Mammary epithelial cell (primary cell): ENCODE measurements at places on chromosomes 1 and 21.
A peak's percentile ranks its signal among the peaks of the same experiment; 100 is the strongest.

DNA sequence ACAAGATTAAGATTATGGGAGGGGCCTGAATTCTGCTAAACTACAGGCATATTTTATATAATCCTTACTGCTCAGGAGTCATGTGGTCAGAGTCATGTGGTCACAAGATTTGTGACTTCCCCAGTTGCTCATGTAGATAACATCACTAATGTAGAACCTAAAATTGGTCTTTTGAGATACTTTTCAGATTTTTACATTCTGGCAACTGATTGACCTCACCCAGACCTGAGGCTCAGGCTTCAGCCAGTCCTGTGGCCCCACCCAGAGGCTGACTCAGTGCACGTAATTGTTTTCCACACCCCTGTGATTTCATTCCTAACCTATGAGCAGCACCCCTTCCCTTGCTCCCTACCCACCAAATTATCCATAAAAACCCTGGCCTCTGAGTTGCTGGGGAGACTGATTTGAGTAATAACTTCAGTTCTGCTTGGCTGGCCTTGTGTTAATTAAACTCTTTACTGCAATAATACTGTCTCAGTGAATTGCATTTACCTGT, 41.7 kb upstream of the ZNF326 start:
- peak; percentile 95 for DNase-seq

DNA sequence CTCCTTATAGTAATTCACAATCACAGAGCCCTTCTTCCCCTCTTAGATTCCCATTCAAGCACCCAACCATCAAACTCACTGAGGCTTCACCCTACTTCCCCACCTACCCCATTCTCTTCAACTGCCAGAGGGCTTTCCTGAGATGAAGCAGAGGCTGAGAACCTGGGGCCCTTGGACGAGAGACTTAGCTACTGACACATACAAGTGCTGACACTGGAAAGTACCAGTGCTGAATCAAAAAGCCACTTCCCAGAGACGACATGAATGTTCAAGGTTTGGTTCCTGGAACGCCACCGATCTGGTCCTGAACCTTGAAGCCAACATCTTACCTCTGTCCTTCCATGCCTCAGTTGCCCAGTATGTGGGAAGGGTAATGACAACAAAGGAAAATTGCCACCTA, 16.6 kb upstream of the RAP1A start:
- DNase-seq, result no peak

DNA sequence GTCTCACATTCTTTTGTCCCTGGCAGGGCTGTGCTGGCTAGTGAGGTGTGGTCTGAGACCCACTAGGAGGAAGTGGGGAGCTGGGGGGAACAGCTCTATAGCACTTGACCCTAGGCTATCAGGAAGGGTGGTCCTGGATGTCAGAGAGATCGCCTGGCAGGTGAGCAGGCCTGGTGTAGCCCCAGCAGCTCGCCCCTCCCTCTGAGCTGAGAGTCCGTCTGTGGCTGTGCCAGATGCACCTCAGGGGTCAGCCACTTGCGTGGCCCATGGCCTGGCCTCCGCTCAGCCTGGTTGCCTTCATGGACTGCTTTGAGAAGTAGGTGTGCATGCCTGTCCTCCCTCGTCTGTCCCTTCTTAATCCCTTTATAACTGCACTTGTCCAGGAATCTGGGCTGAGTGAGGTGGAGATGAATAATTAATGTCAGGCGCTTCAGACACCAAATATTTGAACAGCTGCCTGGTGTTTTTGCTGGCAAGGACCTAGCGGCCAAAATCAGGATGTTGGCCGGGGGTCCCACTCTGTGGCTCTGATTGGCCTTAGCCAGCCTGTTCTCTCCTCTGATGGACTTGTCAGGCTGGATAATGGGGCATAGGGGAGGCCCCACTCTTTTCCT, 30.5 kb downstream of the TMEM53 start:
- DNase-seq, result no peak

GRCh38 chr1:5595531-5596170, 396.6 kb downstream of the NPHP4 start:
- no peak for DNase-seq

DNA sequence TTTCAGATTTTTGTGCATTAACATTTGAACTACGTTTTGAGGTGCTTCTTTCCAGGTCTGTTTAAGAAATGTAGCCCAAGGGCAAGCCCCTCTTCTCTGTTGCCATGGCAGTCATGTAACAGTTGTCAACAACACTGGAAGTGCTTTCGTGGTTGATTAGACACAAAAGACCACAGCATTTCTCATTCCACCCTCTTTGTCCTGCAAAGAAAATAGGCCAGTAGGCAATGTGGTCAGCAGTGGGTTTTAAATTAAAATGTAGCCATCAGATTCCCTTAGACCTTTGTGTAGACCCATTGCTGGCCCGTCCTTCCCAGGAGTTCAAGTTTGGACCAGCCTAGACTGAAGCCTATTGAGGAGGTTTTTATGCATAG, 35.4 kb downstream of the VANGL1 start:
- peak; percentile 6 for DNase-seq

DNA sequence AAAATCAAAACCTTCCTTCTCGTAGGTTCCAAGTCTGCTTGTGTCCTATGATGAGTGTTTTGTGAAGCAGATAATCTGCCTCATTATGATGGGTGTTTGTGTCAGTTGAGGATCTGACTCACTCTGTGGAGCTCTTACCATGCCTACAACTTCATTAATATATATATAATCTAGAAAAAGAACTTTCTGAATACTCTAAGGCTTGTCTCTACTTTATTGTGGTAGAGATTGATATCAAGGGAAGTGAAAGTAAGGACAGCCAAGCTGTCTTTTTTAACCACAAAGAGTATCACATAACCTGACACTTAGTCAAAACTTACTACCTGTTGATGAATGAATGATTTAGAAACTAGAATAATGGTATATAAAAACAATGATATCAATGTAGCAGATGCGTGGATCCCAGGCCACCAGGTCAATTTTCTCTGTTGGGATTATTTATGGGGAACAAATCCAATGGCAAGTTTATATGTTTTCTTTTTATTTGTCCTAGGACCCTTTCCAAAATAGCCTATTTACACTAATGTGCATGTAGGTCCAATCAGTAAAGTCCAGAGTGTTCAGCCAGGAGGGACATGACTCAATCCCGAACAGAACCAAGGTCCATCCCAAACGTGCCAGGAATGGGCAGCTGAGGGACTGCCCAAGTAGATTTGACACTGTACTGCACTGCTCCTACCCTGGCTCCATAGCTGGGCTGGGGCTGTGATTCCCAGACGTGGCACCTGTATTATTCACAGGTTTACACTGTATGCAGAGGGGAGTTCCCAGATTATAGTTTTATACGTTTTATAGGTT, 182.3 kb upstream of the GREM2 start:
- DNase-seq, result no peak

DNA sequence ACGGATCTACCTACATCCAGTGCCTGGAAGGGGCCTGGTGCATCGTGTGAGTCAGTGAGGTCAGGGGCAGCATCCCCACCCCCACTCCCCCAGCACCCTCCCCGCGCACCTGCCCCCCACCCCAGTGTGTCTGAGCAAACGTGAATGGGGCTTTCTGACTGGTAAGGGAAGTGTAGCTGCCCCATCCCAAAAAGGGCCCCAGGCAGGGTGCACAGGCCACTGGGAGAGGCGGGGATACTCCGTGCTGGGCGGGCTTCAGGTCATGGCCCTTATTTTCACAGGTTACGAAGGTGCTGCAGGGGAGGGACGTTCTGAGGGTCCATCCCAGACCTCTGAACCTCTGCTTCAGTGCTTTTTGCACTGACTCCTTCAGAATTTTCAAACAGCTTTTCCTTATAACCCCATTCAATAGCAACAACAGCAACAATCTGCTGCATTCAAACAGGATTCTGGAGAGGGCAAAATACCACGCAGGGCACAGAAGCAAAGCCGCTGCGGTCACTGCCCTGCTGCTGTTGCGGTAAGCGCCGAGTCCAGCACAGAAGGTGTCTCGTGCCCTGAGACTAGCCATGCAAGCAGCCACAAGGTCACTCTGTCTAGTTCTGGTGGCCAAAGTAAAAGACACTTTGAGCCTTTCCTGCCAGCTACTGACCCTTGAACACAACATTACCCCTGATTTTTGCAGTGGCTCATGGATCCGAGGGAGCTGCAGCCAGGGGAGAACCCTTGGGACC, 10.3 kb downstream of the TTC34 start:
- DNase-seq, result no peak

DNA sequence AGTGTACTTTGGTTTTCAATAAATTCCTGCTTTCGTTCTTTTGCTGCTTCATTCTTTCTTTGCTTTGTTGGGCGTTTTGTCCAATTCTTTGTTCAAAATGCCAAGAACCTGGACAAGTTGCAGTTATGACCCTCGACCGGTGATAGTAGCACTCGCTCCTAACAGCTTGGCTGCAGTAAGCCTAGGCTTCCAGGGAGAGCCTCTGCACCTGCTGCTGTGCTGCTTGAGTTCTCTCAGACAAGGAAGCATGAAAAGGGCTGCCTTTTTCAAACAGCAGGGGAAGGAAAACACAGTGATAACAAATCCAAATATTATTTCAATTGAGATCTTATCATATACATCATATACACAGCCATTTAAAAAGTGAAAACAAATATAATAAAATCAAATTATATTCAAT, 12.8 kb upstream of the RIPK4 start:
- DNase-seq, result no peak

GRCh38 chr21:35562876-35563275, 497.4 kb downstream of the SETD4 start:
- DNase-seq, result no peak

- peak; percentile 39 for DNase-seq
Measured at GRCh38 chr21:35324372-35325220, 275.5 kb upstream of the RUNX1 start.

DNA sequence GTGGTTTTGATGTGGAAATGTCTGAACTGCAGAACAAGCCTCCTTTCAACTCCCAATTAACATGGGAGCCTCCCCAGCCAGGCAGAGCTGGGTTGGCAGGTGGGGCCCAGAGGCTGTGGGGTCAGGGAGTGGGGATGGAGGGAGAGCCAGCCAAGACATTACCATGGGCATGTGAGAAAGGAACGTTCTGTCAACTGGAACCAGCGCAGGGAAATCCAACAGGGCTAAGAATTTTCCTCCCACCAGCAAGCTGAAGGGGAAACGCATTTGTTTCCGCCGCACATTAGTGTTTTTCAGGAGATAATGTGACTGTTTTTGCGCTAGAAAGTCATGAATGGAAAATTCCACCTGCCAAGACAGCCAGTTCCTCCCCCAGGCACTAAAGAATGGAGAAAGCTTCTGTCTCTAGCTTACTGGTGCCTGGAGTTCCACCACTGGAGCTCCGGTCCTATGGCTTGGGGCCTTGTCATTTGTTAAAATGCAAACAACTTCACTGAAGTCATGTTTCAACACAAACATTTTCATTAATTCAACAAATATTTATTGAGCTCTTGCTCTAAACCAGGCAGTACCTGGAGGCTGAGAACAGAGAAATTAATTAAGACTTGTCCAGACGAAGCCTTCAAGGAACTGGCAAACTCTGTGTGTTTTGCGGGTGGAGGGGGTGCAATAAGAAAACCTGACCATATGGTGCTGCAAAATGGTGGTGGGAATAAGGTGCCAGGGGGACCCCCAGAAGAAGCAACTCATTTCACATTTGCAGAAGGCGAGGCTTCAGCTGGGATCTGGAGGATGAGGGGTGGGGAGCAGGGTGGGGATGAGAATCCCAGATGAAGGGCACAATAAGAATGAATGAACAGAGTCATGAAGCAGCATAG, 305.1 kb downstream of the MATN1 start:
- no peak for DNase-seq

GRCh38 chr1:229379846-229380245, 37.0 kb upstream of the CCSAP start:
- no peak for DNase-seq

DNA sequence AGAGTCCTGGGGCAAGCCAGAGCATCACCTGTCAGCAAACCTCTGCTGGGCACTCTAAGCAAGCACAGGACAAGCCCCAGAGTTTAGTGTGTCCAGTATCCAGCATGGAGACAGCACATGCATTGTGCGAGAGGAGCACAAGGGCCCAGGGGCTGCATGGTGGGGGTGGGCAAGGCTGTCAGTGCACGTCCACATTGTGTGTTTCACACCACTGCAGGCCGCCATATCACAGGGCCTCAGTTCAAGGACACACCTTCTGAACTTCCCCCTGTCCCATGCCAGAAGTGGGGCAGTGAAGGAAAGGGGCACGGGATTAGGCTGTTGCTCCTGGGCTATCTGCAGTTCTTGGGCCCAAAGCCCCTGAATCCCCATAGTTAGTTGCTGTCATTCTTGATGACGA, 782 bp upstream of the TSTD1 start:
- DNase-seq, result no peak

- DNase-seq, result peak; percentile 31
Measured at GRCh38 chr1:80059940-80060339, 1053.4 kb upstream of the ADGRL4 start.

- peak; percentile 40 for DNase-seq
Measured at GRCh38 chr1:175191659-175192058, 917 bp downstream of the KIAA0040 start.

DNA sequence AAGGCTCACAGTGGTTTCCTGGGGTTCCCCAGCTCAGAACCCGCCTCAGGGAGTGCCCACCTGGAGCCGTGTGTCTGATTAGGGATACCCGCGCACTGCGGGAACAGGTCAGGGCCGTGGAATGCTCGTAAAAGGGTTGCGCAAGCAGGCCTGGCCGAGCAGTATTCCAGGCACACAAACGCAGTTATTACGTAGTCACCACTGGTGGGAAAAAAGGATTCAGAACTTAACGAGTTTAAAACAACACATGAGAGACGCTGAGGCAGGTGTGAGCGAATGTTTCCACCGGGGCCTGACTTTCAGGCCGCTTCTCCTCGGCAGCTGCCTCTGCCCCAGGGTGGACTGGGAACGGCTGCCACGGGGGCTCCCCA, 18.2 kb downstream of the PLCH2 start:
- DNase-seq, result peak; percentile 97

DNA sequence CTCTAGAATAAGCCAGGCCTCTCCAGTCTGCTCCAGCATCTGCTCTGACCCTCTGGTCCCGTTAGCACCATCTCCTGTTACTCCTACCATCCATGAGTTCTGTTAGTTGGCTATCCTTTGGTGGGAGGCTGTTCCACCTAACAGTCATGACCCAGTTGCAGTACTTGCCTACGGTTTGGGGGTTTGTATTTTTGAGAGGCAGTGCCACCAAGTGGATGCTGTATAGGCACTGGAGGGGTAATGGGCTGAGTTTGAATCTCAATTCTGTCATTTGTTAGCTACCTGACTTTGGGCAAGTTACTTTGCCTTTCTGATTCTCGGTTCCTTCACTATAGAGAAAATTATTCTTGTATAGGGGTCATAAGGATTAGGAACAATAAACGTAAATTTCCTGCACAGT, 12.1 kb upstream of the C8B start:
- DNase-seq, result no peak

DNA sequence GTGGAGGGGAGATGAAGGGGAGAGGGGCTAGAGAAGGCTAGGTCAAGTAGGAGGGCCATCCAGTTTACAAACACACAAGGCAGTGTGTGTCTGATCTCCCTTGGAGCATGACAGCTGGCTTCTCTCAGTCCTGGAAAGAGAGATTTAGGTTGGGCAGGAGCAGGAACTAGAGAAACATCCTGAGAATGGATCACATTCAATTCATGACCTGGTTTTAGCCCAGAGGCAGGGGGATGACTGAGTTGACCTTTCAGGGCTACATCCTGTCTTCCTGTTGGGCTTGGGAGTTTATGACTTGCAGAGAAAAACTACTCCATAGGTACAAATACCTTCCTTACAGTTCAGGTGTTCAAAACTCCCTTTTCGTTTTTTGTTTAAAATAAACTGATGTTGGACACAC, 97.0 kb downstream of the IGSF21 start:
- DNase-seq, result no peak

- peak; percentile 75 for DNase-seq
Measured at GRCh38 chr1:101200513-101200912, 36.3 kb upstream of the S1PR1 start.
